Pancreas (tissue), 10 donors: ENCODE measurements at places on chromosomes 5 and 9. TPM values are rescaled to one million over a fixed set of nuclear protein-coding genes. Genes with fewer than 3 reads are reported as not detected.

Gene ADCY2
- 0.51 TPM for total RNA-seq

DNA sequence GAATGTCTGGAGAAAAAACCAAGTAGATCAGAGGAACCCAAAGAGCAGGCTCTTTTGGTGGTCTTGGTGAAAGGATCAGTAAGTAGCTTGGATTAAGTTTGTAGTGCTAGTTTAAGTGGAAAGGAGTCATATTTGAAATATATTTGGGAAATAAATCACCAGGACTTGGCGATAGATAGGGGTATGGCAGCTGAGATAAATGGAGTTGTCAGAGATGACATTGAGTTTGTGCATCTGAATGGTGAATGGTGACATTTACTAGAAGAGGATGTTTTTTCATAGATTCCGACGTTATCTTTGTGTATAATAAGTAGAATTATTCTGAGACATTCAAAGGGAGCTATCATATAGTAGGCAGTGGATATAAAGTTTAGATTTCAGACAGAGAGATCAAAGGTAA, 143.6 kb upstream of the RASGRF2 start:
- H3K27me3 ChIP-seq, result no peaks in the 10 kb centered on the region
- no peaks in the 10 kb centered on the region for H3K36me3 ChIP-seq
- no peak overlapping the region for H3K4me3 ChIP-seq
- DNase-seq, result no peak

GRCh38 chr9:79976257-79977073, 404.7 kb downstream of the TLE4 start:
- no peak overlapping the region for H3K4me3 ChIP-seq
- no peaks in the 10 kb centered on the region for H3K36me3 ChIP-seq
- DNase-seq, result no peak
- no peaks in the 10 kb centered on the region for H3K27me3 ChIP-seq
- H3K27ac ChIP-seq, result no peak overlapping the region

GRCh38 chr9:83584995-83585394, 37.9 kb upstream of the IDNK start:
- H3K27ac ChIP-seq, result no peak overlapping the region
- DNase-seq, result no peak
- H3K4me3 ChIP-seq, result no peak overlapping the region
- no peaks in the 10 kb centered on the region for H3K36me3 ChIP-seq

- no peaks in the 10 kb centered on the region for H3K27me3 ChIP-seq
- no peaks in the 10 kb centered on the region for H3K4me1 ChIP-seq
- no peak overlapping the region for H3K27ac ChIP-seq
- H3K36me3 ChIP-seq, result no peaks in the 10 kb centered on the region
- no peak for DNase-seq
- no peak overlapping the region for H3K4me3 ChIP-seq
Observed at GRCh38 chr9:84677080-84677479, 7.6 kb downstream of the NTRK2 start.

Gene PHF19
- total RNA-seq, result 2.2 TPM

Gene MARVELD2
- 24.7 TPM for total RNA-seq

Gene MARCOL
- total RNA-seq, result not detected

DNA sequence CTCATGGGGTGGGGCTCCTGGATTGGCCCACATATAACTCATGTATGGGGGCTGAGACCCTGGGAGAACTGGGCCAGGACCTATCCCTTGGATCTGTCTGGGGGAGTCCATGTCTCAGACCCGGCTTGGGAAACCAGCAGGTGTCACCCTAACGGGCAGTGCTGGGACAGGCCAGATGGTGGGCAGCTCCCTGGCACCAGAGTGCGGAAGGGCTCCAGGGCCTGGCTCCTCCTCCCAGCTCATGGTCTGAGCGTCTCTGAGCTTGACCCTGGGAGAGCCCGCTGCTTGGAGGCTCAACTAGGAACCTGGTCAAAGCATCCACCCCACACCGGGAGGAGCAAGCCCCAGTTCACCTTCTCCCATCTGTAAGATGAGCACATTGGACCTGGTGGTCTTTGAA, 15.5 kb upstream of the NCS1 start:
- no peak overlapping the region for H3K4me3 ChIP-seq
- H3K4me1 ChIP-seq, result no peaks in the 10 kb centered on the region
- no peaks in the 10 kb centered on the region for H3K27me3 ChIP-seq
- DNase-seq, result peak; percentile 84

DNA sequence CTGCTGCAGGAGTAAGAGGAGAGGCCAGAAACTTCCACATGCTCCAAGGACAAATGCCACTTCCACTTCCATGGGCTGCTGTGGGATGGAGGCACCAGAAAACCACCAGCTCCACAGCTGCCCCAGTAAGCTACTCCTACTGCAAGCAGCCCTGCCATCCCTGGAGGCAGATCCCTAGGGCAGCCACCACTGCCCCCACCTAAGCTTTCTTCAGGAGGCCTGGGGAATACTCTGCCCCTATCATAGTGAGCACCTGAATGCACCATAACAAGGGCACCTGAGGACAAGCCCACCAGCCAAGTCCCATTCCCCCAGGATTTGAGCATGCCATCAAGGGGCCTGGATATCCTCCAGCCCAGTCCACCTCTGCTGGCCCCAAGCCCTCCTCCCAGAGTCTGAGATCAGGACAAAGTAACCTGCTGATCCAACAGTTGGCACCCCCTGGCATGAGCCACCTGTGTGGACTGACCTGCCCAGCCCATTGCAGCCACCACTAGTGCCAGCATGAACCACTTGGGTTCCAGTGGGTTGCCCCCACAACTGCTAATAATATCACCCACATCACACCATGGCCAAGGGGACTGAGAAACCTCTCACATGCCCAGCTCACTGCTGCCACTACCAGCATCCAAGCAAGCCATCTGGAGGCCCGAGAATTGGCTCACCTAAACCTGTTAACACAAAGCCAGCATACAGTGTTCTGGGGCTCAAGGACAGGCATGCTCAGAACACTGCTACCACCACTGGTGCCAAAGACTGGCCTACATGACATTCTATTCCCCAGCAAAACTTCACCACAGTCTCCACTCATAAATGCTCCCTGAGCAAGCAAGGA, 480.1 kb downstream of the CDH12 start:
- H3K4me3 ChIP-seq, result no peak overlapping the region
- H3K4me1 ChIP-seq, result no peaks in the 10 kb centered on the region
- DNase-seq, result no peak
- no peak overlapping the region for H3K27ac ChIP-seq

- no peak for DNase-seq
- no peaks in the 10 kb centered on the region for H3K27me3 ChIP-seq
- no peak overlapping the region for H3K27ac ChIP-seq
- no peak overlapping the region for H3K4me3 ChIP-seq
- H3K4me1 ChIP-seq, result peaks cover 61% of the 10 kb centered on the region
Observed at GRCh38 chr9:109100543-109101201, 19.1 kb downstream of the TMEM245 start.

GRCh38 chr9:137788561-137789294, 88.9 kb upstream of the CACNA1B start:
- H3K36me3 ChIP-seq, result no peaks in the 10 kb centered on the region
- no peaks in the 10 kb centered on the region for H3K4me1 ChIP-seq
- DNase-seq, result no peak
- H3K27me3 ChIP-seq, result no peaks in the 10 kb centered on the region
- no peak overlapping the region for H3K27ac ChIP-seq

DNA sequence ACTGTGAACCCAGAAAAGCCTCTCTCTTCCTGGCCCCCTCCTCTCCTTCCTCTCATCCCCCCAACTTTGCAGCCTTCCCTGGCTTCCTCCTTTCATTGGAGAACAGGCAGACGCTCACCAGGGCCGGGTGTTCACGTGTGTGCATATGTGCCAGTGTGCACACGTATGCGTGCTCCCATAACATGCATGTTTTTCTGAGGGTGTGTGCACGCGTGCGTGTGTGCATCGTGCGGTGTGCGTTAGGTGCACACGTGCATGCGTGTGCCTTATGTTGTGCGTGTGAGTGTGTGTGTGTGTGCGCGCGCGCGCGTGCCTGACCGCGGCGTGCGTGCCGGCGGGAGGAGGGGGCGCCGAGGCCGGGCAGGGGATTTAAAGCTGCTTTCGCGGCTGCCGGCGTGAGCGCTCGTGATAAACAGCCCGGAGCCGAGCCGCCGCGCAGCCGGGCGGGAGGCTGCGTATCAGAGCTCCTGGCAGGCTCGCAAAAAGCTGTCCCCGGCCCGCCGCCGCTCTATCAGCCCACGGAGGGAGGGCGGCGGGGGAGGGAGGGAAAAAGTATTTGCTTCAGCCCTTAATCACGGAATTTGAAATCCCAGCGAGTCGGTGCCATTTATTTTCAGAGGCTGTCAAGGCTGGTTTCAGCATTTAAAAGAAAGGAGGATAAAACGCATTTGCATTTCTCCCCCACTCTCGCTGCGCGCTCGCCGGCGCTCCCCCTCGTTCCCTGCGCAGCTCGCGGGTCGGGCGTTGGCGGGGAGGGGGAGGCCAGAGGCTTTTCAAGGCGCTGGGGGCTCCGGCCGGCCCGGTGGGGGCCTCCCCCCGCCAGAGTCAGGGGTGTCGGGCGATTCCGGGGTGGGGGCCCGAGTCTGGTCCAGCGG, 183.9 kb downstream of the C9orf50 start:
- H3K27ac ChIP-seq, result peak overlapping the region; percentile 31
- H3K27me3 ChIP-seq, result no peaks in the 10 kb centered on the region
- H3K4me1 ChIP-seq, result no peaks in the 10 kb centered on the region
- peak overlapping the region; percentile 57 for H3K4me3 ChIP-seq
- peak; percentile 78 for DNase-seq

DNA sequence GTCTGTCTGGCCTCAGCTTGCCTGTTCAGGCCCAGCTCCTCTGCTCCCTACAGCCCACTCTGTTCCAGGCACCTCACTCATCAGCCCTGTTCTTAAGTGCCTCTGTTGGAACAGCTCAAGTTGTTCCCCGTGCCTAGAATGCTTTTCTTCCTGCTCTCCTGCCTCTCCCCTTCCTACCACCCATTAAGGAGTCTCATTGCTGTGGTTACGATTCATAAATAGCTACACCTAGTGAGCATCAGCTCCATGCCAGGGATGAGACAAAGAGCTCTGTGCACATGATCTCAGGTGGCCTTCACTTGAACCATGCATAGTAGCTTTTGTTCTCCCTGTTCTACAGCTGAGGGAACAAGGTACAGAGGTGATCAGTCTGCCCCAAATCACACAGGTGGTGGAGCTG, 54.3 kb downstream of the PSD2 start:
- H3K27ac ChIP-seq, result no peak overlapping the region
- H3K4me3 ChIP-seq, result no peak overlapping the region
- no peak for DNase-seq
- no peaks in the 10 kb centered on the region for H3K36me3 ChIP-seq

Gene SERF1B
- total RNA-seq, result 10.3 TPM

Gene KCNIP1
- 0.31 TPM for total RNA-seq

- no peak overlapping the region for H3K4me3 ChIP-seq
- no peaks in the 10 kb centered on the region for H3K4me1 ChIP-seq
- no peak for DNase-seq
- H3K36me3 ChIP-seq, result no peaks in the 10 kb centered on the region
- no peak overlapping the region for H3K27ac ChIP-seq
Observed at GRCh38 chr9:137545123-137545522, 5.1 kb downstream of the PNPLA7 start.

DNA sequence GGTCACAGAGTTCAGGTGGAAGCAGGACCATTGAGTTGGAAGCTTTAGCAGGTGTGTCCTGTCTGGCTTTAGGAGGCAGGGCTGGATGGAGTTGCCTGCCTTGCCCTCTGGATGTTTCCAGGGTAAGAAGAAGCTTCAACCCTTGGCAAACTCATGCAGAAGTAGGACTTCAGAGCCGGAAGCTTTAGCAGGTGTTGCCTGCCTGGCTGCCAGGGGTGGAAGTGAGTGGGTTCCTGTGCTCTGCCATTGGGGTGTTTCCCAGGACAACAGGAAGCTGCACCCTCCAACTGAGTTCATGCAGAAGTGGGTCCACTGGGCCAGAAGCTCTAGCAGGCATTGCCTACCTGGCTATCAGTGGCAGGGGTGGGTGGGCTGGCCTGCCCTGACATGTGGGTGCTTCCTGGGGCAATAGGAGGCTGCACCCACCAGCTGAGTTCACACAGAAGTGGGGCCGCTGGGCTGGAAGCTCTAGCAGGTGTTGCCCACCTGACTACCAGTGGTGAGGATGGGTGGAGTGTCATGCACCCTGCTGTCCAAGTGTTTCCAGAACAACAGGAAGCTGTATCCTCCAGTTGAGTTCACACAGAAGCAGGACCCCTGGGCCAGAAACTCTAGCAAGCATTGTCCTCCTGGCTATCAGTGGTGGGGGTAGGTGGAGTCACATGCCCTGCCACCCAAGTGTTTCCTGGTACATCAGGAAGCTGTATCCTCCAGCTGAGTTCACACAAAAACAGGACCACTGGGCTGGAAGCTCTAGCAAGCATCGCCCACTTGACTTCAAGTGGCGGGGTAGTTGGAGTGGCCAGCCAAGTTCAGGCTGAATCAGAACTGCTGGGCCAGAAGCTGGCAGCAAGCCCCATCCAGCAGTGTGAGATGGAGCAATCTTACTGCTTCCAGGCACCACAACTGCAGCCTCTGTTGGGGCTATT, 24.6 kb downstream of the LOX start:
- no peak overlapping the region for H3K4me3 ChIP-seq
- DNase-seq, result no peak
- H3K27me3 ChIP-seq, result no peaks in the 10 kb centered on the region
- H3K27ac ChIP-seq, result no peak overlapping the region

Gene GFRA3
- 2.6 TPM for total RNA-seq

DNA sequence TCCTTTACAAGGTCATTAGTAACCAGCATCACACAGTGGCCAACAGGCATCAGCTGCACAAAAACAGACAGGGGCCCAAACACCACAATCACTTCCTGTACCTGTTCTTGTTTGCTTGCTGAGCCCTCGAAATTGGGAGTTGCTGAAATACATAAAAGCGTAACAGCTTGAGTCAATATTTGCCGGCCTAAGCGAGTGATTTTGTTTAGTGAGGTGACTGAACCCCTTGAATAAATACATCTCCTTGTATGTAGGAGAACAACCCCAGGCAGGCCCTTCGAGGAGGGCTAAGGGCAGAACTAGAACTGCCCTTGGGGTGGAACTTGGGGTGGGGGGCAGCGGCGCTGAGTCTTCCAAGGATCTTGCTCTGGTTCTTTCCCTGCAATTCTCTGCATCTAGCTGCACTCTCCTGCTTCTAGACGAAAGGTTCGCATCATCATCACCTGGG, 502.5 kb downstream of the RASEF start:
- H3K4me1 ChIP-seq, result peaks cover 18% of the 10 kb centered on the region
- H3K4me3 ChIP-seq, result no peak overlapping the region
- no peaks in the 10 kb centered on the region for H3K36me3 ChIP-seq
- H3K27me3 ChIP-seq, result no peaks in the 10 kb centered on the region
- peak overlapping the region; percentile 57 for H3K27ac ChIP-seq
- peak; percentile 46 for DNase-seq

- H3K4me1 ChIP-seq, result no peaks in the 10 kb centered on the region
- peaks cover 38% of the 10 kb centered on the region for H3K36me3 ChIP-seq
- DNase-seq, result no peak
- H3K27me3 ChIP-seq, result no peaks in the 10 kb centered on the region
- H3K27ac ChIP-seq, result no peak overlapping the region
Observed at GRCh38 chr5:146461319-146461718, 14.2 kb downstream of the TCERG1 start.

GRCh38 chr9:115847216-115847615, 306.4 kb upstream of the PAPPA start:
- H3K27ac ChIP-seq, result no peak overlapping the region
- no peak overlapping the region for H3K4me3 ChIP-seq
- no peaks in the 10 kb centered on the region for H3K4me1 ChIP-seq
- DNase-seq, result no peak
